T follicular helper cell (primary cell): ENCODE measurements at places on chromosomes 6 and 20.

DNA sequence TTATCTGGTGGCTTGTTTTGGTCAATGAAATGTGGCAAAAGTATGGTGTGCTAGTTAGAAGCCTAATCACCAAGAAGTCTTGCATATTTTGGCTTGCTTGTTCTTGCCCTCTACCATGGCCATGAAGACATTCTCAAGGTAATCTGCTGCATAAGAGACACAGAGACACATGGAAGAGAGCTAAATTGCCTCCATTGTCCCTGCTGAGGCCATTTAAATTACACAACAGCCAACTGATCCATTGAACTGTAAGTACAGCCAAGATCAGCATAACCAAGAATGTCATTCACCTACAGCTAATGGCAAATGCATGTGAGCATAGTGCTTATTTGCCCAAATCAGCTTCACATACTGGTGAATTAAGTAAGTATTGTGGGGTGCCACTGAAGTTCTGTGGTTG, 603.8 kb downstream of the FRK start:
- DNase-seq: no peak

DNA sequence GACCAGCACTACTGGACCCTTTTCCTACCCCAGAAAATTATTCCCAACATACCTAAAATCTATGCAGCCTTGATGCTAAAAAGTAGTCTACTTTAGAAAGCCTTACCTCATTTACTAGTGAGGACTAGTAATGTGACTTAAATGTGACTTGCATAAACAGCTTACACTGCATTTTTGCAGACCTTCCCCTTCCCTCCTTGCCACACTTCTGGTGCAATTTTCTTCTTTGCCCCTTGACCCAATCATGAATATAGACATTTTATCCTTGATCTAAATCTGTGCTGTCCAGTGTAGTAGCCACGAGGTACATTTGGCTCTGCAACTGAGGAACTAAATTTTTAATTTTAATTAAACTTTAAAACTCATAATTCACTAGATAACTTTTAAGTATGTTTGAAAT, 7.0 kb upstream of the ZKSCAN8 start:
- no peak for DNase-seq

DNA sequence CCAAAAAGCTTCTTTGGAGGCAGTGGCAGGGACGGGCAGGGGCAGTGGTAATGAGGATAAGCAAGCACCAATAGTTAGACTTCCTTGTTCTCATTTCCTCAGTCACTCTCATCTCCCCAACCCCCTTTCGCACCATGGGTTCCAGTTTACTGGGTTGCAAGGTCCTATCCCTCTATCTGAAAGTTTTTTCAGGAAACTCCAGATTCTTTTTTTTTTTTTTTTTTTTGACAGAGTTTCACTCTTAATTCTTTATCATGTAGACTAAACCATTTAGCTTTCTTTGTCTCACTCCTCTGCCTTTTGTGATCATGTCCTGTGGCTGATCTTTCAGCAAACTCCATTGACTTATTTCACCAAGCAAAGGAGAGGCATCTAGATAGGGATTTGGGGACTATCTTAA, 51.4 kb upstream of the GMDS start:
- no peak for DNase-seq

DNA sequence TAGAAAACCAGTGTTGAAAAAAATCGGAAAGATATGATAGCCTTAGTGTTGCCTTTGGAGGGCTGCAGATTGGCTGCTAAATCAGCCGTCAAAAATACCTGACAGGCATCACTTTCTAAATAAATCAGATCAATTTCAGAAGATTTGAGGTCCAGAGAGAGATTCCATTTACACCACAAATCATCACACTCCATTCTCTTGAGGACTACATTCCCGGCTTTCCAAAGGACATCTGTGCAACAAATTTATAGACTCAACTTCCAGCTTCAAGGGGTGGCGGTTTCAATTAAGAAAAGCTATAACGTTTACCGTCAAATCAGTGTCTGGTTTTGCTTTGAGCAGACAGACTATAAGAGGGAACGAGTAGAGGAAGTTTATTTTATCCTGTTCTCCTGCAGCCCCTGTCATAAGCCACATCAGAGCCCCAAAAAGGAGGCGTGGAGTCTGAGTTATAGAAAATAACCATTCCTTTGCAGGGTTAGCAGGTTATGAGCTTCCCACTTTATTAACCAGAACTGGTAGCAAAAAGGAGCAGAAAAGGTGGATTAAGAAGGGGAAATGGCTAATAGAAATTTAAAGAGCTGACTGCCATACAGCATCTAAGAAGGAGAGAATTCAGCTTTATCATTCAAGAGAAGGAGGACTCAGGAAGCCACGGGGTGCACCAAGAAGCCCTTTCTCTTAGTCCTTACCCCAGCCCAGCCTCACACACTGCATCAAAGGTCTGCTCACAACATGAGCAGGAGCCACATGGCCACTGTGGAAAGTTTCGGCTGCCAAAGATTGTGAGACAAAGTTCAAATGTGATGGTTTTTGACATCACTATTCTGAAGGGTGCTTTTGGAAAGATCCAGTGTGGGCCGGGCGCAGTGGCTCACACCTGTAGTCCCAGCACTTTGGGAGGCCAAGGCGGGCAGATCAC, 12.9 kb upstream of the UQCC2 start:
- DNase-seq: no peak

DNA sequence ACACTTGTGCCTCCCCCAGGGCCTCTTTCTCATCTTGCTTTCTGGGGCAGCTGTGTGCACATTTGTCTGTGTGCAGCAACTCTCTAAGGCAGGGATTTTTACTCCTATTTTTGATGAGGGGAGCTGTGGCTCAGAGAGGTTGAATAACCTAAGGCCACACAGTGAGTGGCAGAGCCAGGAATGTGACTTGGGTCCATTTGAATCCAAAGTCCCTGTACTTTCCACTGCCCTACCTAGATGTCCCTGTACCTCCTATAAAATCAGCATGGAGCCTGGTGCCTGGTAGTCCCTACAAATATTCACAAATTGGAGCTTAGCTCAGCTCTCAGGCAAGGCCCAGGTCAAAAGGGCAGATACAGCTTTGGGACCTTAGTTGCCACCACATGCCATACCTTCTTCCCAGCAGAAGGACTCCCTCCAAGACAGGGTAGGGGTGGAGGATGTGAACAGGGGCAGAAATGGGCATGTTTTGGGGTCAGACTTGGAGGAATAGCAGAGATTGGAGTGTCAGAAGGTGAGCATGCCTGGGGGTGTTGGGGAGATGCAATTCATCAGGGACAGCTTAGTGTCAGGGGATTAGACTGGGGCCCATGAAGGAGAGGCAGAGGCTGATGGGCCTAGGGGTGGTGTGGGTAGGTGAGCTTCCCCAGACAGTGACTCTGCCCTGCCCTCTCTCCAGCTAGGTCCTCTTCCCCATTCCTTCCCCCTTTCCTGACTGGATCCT, 4.1 kb upstream of the VEGFA start:
- DNase-seq: no peak

GRCh38 chr6:54899986-54900385, 53.4 kb downstream of the FAM83B start:
- DNase-seq: no peak

DNA sequence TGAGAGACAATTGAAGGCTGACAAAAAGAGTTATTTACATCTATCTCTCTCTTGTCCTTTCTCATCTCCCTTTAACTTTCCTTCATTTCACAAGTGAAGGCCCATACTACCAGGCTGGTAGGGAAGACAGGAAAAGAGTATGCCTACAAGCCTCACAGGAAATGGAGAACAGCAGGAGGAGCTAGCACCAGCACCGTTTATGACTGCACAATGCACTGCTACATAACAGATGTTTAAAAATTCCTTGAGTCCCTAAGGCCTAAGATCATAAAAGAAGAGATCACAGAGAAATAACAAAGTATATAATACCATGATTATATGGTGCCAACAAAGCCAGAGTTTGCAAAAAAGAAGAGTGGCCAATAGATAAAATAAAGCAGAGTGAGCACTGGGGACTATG, 194.8 kb downstream of the UNC5CL start:
- DNase-seq: no peak

GRCh38 chr20:38680500-38681306, 43.6 kb upstream of the SLC32A1 start:
- DNase-seq: peak; percentile 5

GRCh38 chr6:90083891-90084290, 189.6 kb downstream of the GJA10 start:
- DNase-seq: peak; percentile 7

DNA sequence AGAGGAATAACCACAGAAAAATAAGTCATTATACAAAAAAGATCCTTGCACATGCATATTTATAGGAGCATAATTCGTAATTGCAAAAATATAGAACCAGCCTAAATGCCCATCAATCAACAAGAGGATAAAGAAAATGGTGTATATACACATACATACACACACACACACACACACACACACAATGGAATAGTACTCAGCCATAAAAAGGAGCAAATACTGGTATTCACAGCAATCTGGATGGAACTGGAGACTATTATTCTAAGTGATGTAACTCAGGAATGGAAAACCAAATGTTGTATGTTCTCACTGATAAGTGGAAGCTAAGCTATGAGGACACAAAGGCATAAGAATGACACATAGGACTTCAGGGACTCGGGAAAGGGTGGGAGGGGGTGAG, 1.9 kb upstream of the KIAA1586 start:
- no peak for DNase-seq

DNA sequence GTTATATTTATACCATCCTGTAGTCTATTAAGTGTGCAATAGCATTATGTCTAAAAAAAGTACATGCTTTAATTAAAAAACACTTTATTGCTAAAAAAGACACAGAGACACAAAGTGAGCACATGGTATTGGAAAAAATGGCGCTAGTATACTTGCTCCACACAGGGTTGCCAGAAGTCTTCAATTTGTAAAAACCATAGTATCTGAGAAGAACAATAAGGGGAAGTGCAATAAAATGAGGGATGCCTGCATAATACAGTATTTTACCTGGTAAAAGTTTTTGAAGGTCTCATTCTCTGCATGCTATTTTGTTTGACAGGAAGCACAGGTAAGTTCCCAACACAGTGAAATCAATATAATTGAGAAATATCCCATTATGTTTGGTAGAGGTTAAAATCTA, 1.6 kb downstream of the NOX3 start:
- no peak for DNase-seq

DNA sequence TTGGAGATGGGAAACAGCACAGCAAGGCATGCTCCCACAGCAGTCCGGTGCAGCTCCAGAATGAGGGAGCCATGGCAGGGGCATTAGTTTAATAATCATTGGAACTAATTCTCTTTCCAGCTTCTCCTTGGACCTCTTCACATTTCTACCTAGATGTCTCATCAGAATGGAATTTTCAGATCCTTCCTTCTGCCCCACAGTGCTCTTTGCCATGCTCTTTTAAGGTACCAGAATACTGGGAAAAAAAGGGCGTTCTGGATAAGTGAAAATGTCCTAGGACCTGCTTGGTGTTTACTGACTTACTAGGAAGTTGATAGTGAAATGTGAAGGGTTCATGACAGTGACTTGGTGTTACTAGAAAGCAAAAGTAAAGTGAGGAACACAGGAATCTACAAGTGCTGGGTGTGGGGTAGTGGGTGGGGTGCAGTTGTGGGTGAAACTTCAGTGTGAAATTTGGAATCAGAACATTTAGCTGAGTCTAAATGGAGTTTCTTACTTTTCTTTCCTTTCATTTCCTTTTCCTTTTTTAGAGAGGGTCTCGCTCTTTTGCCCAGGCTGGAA, 207.1 kb downstream of the ARID1B start:
- DNase-seq: no peak

DNA sequence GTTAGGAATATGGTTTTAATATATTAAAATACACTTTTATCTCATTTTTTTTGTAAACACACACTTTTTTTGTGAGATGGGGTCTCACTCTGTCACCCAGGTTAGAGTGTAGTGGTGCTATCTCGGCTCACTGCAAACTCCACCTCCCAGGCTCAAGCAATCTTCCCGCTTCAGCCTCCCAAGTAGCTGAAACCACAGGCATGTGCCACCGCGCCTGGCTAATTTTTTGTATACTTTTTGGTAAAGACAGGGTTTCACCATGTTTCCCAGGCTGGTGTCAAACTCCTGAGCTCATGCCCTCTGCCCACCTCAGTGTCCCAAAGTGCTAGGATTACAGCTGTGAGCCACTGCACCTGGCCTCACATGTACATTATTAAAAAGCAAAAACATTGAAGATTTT, 10.8 kb downstream of the IPCEF1 start:
- DNase-seq: no peak

- DNase-seq: no peak
Measured at GRCh38 chr6:67563671-67564070, 1071.4 kb upstream of the ADGRB3 start.

GRCh38 chr20:38032585-38033329, 499 bp downstream of the TTI1 start:
- no peak for DNase-seq

- no peak for DNase-seq
Measured at GRCh38 chr6:133248241-133249001, 7.3 kb downstream of the EYA4 start.

DNA sequence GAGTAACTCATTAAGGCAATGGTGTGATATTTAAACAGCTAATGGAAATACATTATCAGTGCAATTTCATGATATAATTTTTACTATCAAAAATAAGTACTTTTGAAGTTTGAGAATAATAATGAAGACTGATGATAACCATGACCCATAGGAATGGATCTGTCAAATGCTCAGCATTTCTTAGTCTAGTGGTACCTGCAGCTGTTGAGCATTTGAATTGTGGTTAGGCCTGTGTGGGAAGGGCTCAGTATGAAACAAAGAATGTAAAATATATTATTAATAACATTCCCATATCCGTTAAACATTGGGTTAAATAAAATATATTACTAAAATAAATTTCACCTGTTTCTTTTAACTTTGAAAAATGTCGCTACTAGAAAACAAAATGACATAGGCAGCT, 173.0 kb downstream of the PHF3 start:
- no peak for DNase-seq

- no peak for DNase-seq
Measured at GRCh38 chr6:161200610-161201370, 73.1 kb downstream of the AGPAT4 start.

DNA sequence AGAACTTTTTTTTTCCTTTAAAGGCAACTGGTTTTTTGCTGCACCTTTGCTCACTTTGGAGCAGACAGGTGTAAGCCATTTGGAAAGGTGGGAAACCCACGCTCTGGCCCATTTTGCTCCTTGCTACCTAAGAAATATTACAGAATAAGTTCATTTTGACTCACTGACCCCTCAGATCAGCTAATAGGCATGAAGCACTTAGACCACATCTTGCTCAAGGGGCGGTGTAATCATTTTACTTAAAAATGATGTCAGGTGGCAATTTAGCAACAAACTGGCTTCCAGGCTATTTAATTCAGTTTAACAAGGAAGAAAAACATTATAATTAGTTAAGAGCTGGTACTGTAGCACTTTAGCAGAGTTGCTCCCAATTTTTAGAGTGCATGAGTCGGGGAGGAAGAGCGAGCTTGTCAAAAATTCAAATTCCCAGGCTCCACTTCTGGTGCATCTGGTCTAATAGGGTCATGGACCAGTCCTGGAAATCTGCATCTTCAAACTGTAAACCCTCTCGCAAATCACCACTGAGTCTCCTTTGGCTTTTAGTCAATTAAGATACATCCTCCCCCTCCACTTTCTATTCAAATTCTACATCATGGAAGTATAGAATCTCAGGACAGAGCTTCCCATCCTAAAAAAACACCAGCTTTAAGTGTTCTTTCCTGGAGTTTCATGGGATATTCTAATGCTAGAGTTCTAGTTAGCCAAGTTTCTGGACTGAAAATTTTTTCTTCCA, 38.2 kb downstream of the JAG1 start:
- no peak for DNase-seq
